Cerebellar nuclear complex (tissue), 1 donor: ENCODE measurements at places on chromosomes 6 and 20.

DNA sequence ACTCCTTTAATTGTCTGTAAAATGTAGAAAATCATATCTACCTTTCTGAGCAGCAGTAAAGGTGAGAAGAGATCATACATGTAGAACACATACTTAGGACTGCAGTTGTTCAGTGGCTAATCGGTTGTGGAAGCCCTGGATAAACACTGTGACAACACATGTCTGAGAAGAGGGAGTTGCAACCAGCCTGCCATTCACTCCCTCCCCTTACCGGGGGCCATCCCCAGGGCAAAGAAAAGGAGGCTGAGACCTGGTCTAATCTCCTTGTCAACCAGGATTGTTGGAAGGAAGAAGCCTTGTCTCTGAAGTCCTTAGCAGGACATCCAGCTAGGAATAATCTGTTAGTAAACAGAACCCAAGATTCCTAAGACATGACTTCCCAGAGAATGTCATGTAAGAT lies 462.5 kb upstream of the AGPAT4 start:
- DNase-seq, result no peak

GRCh38 chr20:20956513-20956931 lies 149.6 kb downstream of the LINC00237 start:
- no peak for DNase-seq

DNA sequence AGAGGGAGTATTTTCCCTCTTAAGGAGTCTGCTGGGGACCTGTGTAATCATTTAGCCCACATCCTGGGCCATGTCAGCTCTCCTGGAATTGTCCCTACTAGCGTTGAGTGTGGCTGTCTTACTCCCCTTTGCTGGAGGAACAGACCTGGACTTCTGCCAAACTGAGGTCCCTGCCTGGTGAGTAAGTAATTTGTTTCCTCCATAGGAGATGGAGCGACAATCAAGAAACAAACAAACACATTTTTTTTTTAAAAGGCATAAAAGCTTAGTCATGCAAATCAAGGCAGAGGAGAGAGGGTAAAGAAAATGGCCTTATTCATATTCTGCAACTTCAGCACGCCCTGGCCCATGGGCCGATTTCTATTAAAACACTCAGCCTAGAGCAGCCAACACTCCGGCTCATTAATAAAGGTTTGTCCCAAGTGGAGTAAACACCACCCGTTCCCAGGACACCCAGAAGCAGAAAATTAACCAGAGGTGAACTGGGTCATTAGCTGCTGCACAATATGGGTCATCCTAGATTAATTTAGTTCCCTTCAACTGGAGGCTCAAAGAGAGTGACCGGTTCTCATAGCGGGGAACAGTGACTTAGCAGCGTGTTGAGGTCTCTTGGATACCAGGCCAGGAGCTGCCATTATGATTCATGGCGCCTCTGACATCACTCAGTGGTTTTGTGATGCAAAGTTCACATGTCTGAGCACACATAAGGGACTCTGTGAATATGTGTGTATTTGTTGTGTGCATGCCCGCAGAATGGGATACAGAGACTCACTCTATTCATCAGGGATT lies 165.0 kb upstream of the SULF2 start:
- DNase-seq, result no peak

DNA sequence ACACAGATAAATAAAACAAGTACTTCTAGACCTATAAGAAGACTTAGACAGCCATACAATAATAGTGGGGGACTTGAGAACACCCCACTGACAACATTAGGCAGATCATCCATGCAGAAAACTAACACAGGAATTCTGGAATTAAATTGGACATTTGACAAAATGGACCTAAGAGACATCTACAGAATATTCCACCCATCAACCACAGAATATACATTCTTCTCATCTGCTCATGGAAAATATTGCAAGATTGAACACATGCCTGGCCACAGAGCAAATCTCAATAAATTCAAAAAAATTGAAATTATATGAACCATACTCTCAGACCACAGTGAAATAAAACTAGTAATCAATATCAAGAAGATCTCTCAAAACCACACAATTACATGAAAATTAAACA lies 44.3 kb upstream of the KIAA1586 start:
- no peak for DNase-seq

DNA sequence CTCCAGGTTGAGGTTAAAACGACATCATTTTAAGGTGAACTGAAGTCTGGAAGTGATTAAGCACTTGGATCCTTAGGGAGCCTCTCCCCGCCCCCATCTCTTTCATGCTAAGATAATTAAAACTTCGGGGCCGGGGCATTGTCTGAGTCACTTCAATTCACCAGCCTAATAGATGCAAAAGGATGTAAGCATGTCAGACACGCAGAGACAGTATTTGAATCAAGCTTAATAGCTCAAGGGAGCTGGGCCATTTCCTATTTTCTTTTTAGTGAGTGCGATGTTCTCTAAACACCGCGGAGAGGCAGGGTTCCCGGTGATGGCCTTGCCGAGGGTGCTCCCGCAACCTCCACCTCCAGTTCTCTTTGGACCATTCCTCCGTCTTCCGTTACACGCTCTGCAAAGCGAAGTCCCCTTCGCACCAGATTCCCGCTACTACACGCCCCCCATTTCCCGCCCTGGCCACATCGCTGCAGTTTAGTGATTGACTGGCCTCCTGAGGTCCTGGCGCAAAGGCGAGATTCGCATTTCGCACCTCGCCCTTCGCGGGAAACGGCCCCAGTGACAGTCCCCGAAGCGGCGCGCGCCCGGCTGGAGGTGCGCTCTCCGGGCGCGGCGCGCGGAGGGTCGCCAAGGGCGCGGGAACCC lies 516 bp upstream of the IRF4 start:
- no peak for DNase-seq

GRCh38 chr6:163637524-163637923 lies 223.0 kb downstream of the QKI start:
- DNase-seq, result no peak

DNA sequence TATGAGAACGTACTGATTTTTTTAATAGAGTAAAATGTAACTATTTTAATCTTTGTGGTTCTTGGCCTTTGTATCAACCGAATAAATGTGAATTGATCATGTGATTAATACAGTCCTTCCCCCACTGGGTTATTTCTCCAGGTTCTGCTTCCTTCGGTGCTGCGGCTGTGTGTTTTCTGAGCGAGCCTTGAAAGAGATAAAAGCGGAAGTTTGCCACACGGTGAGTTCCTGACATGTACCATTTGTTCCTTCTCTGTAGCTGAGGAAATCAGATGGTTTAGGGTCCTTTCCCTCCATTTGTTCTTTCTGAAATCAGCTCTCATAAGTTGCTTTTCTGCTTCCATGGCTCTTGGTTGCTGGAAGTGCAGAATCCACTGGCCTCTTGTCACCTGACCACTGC lies 15.5 kb downstream of the RTF2 start:
- no peak for DNase-seq

- no peak for DNase-seq
Measured at GRCh38 chr6:49527320-49527719, 23.1 kb upstream of the C6orf141 start.

GRCh38 chr6:133062696-133063306 lies 178.4 kb upstream of the EYA4 start:
- DNase-seq, result no peak

GRCh38 chr6:52697903-52698302 lies 27.0 kb downstream of the TMEM14A start:
- no peak for DNase-seq

GRCh38 chr6:144715344-144715743 lies 430.2 kb downstream of the UTRN start:
- DNase-seq, result no peak

GRCh38 chr20:41095110-41095969 lies 42.0 kb upstream of the PLCG1 start:
- no peak for DNase-seq

DNA sequence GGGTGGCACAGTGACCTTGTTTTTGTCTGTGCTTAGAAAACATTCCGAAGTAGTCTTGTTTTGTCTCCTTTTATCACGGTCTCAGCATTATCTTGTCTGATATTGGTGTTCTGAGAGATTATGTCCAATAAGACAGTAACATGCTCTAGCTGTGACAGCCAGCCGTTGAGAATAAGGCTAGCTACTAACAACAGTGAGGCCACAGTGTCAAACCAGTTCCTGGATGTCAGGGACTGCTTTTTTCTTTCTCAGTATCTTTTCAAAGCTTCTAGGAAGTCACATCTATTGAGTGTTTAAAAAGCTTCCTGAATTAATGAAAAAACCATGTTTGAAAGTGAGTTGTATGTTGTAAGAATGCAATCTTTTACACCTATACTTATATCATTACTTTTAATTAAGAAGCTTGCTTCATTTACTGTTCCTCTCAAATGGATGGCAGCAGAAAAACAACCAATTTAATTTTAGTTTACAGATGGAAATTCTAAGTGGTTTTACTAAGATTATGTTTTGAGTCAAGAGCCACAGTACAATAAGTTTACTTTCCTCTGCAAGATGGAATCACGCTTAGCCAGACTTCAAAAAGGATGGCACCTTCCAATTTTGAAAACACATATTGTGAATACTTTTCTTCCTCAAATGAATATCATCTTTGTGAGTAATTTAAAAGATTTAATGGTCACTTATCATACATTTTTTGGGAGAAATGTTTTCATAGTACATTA lies 53.1 kb downstream of the MAP3K7 start:
- DNase-seq, result no peak

DNA sequence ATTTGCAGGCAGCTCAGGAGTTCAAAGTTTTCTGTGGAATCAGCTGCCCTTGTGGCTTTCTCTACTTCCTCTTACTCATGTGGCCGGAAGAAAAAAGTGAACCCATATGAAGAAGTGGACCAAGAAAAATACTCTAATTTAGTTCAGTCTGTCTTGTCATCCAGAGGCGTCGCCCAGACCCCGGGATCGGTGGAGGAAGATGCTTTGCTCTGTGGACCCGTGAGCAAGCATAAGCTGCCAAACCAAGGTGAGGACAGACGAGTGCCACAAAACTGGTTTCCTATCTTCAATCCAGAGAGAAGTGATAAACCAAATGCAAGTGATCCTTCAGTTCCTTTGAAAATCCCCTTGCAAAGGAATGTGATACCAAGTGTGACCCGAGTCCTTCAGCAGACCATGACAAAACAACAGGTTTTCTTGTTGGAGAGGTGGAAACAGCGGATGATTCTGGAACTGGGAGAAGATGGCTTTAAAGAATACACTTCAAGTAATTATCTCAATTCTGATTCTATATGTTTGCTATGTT lies 1.1 kb downstream of the MGME1 start:
- no peak for DNase-seq

DNA sequence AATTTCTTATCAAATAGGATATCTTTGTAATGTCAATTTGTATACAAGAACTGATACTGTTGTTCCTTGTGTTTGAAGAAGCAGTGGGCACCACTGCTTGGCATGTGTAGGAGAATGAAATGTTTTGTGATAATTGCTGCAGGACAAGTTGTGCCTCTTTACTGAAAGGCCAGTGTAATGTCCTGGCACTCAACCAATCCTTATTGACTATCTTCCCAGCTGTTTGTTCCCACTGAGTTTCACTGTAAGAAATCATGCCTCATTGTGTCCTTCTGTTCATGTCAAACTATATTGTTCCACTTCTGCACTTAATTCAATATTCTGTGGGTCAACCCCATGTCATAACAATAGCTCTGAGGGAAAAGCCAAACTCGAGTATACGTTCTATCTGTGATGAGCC lies 136.1 kb upstream of the FAM83B start:
- DNase-seq, result no peak

DNA sequence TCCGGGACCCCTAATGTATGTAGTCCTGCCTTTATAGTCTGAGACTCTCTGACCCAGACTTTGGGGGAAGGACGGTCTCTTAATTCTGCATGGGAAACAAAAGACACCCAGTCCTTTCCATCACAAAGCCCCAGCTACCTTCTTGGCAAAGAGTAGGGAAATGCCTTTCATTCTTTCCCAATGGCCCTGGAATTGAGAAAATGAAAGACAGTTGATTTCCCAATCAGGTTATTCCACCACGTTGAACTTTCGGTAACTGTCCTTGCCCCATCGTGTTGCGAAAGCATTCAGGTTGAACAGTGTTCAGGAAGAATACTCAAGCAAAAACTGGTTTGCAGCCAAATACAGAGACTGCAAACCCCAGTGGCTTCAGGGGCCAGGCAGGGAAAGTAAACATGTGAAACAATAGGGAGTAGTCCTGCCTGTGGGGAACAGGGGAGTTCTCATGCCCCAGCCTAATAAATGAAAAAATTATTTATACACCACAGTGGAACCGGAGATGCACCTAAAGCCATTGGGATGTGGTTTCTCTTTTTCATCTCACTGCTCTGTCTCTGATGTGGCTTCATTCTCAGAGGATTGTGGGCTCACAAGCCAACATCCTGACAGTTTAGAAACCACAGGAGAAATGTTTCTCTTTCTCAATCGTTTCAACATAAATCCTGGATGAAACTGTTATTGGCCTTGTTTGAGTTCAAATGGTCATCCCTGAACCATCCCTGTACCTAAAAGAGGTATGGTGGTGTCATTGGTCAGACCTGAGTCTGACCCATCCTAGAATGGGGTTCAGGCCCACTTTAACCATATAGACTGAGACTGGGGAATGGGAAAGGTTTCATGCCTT lies 44.2 kb upstream of the SLC9A8 start:
- DNase-seq, result no peak

GRCh38 chr6:89117211-89118108 lies at the start of gene SRSF12:
TSS of gene SRSF12 (minus strand) at chr6:89118071. CDS start at chr6:89117887, 184 bp downstream.
- DNase-seq, result peak; percentile 3

- DNase-seq, result no peak
Measured at GRCh38 chr6:18025596-18025995, 38.2 kb upstream of the KIF13A start.

DNA sequence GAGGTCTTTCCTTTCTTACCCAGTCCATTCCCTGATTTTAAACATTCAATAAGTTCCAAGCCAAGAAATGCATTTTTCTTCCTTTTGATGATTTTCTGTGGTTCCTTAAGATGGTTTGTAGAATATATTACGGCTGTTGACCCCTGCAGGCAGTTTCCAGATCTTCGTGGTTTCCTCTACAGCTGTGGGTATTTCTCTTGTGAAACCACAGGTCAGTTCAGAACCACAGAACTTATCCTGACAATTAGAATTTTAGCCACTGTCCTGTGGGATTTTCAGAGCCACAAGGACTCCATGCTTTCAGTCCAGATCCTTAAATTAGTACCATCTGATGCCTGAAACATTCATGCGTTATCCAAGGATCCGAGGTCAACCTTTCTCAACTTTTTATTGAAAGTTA lies 29.7 kb upstream of the EXOC2 start:
- DNase-seq, result no peak

DNA sequence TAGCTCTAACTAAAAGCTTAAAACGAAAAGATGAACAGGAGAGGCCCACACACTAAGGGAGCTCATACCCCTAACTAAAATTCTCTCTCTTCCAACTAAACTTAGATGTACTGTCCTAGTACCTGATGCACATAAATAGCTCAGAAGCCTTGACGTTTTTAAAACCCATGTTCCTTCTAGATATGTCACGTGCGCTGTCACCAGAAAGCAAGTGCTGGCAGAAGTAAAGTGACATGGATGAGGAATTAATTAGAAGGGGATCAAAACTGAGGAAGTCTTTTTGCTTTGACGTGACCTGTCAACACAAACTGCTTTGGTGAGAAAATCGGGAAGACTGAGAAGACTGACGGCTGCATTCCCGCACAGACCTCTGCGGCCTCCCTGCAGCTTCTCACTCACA lies 142.5 kb downstream of the ZMYND8 start:
- no peak for DNase-seq

GRCh38 chr6:48069280-48069679 lies 41.7 kb downstream of the PTCHD4 start:
- no peak for DNase-seq

- no peak for DNase-seq
Measured at GRCh38 chr20:37920679-37921322, 17.9 kb downstream of the VSTM2L start.
